ENCODE measurements at places on chromosomes 13 and 19.

GRCh38 chr13:46778095-46778494, 18.9 kb downstream of the ESD start:
- no peak for DNase-seq

DNA sequence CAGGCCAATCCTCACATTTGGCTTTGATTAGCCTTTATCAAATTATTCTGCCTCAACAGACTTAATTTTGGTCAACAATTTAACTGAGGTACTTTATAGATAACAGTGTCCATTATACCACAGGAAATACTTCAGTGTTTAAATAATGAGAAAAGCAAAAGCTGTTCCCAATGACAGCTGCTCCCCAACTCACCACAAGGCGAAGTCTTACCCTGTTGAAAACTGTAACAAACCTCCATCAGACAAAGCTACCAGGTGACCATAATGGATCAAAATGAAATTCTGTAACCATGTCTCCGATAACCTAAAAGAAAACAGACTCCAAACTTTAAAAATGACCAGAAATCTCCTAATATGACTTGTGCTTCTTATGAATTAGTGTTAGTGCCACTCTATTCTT, 50.3 kb downstream of the ZNF44 start:
- DNase-seq = no peak

GRCh38 chr13:24063281-24063877, 97.1 kb upstream of the SPATA13 start:
- no peak for DNase-seq

- DNase-seq = no peak
Measured at GRCh38 chr19:38850976-38851621, 1.3 kb upstream of the HNRNPL start.

GRCh38 chr19:10503002-10503789, at the start of gene KEAP1:
TSS of gene KEAP1 (minus strand) at chr19:10503356. CDS start at chr19:10500033, 3,323 bp downstream.
- DNase-seq = peak; percentile 28
